ENCODE measurements at places on chromosomes 7 and 10. TPM values are rescaled to one million over a fixed set of nuclear protein-coding genes. Genes with fewer than 3 reads are reported as not detected.

ZNF775 gene
- 2.8 TPM for total RNA-seq

PRKAR2B gene
- 6.9 TPM for total RNA-seq

LRMDA gene
- 3.6 TPM for total RNA-seq

ASAH2 gene
- 1.5 TPM for total RNA-seq

MRPL43 gene
- total RNA-seq = 27.8 TPM
